ENCODE measurements at places on chromosomes 1 and 21.
A peak's percentile ranks its signal among the peaks of the same experiment; 100 is the strongest.

- DNase-seq = no peak
These were observed 6.5 kb upstream of the PDXK start for GRCh38 chr21:43712268-43712942.

GRCh38 chr1:208216062-208216461 is 28.1 kb downstream of the PLXNA2 start:
- DNase-seq = no peak

GRCh38 chr1:19284881-19285280 is 3.7 kb downstream of the AKR7A3 start:
- no peak for DNase-seq

- no peak for DNase-seq
These were observed 1.5 kb downstream of the CD58 start for GRCh38 chr1:116569381-116569670.

- no peak for DNase-seq
These were observed 93.9 kb upstream of the TSPAN2 start for GRCh38 chr1:115183158-115183557.

GRCh38 chr1:192812420-192813209 is 3.8 kb downstream of the RGS2 start:
- no peak for DNase-seq

DNA sequence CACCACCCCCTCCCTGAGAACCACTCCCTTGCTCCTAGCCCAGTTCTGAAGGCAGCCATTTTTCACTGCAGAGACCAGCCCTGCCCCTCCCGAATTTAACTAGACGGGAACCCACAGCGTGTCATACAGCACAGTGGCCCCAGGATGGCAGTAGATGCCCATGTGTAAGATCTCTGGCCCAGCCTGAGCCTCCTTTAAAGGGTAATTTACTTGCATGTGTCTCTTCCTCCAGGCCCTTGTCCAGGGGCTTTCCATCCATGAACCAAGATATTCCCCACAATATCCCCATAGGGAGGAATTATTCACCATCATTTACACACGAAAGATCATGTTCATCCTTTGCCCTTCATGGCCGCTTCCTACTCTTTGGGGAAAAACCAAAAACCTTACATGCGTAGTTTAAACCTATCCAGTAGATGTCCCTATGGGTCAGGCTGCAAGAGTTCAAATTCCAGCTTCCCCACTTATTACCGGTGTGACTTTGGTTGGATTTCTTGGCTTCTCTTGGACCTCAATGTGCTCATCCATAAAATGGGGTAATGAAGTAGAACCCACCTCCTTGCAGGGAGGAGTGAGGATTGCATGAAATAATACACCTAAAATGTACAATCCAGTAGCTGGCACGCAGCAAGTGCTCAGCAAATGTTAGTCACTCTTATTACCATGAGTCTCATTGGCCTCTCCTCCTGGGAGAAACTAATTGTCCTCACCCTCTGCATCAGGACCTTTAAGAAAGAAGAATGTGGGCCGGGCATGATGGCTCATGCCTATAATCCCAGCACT is 4.0 kb upstream of the LACTBL1 start:
- DNase-seq = peak; percentile 70

- DNase-seq = no peak
These were observed 75.2 kb downstream of the SH3GLB1 start for GRCh38 chr1:86779308-86780191.

GRCh38 chr1:214514032-214514818 is 37.2 kb downstream of the PTPN14 start:
- no peak for DNase-seq

DNA sequence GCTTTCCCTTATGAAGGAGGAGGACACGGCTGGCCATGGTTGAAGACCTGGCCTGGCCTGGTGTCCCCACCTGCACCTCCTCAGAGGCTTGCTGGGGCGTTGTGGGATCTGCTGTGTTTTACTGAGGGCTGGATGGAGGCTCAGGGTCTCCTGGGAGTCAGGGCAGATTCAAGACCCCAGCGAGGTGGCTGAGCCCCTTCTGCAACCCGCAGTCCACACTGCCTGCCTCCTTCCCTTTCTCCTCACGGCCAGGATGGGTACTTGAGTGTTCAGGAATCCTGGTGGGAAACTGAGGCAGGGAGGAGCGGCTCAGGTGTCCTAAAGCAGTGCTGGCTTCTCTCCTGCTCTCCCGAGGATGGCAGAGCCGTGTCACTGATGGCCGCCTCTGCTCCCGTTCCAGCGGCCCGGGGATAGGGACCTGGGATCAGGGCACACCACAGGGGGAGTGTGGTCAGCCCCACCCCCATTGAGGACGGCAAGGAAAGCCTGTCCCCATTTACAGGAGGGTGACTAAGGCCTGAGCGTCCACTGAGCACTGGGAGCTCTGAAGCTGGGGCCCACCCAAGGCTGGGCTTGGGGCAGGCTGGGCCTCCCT is 47.5 kb downstream of the TRPM2 start:
- no peak for DNase-seq

DNA sequence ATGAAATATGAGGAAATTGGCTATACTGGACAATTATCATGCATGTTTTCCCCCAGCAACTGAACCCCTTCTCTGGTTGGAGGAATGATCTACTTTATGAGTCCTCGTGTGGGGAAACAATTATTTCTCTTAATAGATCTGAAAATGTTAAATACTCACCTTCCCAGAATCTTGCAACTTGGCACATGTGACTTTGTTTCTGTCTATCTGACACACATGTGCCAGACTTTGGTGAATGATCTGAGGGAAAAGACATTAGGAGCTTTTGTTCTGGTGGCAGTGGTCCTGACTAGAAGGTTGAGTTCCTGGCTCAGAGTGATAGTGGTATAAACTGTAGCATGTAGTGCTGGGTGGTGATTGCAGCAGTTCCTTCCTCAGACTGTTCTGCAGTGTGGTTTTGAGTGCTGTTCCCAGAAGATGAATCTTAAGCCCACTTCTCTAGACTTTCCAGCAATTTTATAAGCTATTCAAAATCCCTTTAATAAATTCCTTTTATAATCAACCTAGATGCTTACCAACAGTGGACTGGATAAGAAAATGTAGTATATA is 59.3 kb upstream of the B3GALNT2 start:
- DNase-seq = no peak

DNA sequence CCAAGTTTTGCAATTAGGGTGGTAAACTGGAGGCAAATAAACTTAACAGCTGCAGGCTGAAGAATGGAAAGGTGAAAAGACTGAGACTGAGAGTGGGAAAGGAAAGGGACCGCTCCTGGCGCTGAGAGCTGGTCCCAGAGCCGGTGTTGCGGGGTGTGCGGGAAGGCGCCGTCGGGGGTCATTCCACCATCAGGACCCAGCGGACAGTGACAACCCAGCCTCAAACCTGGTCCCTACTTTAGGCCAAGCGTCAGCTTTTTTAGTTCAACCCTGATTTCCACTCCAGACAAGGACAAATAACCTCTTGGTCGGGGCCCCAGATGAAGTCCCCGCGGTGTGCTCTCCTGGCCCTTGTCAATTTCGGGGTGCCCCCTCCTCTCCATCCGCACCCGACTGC is 145.8 kb upstream of the ETS2 start:
- DNase-seq = no peak

- no peak for DNase-seq
These were observed 83.4 kb downstream of the LYST start for GRCh38 chr1:235783148-235783776.

GRCh38 chr1:180953291-180954004 is 40.8 kb downstream of the KIAA1614 start:
- DNase-seq = no peak

Data from HuH-7 (cell line).